GM23338 (cell line): ENCODE measurements at places on chromosomes 5 and 9. TPM values are rescaled to one million over a fixed set of nuclear protein-coding genes. Genes with fewer than 3 reads are reported as not detected.

Gene SLC23A1
- not detected in 2 replicates for total RNA-seq

Gene SLC2A6
- total RNA-seq, result 30.9 and 39.3 TPM in 2 replicates

Gene RNF208
- total RNA-seq, result 1.4 and 1.9 TPM in 2 replicates

Gene IL9
- not detected in 2 replicates for total RNA-seq

Gene PTGDS
- total RNA-seq, result 1.9 TPM in 1 of 2 replicates, not detected in the other

Gene FAM78A
- 2.1 and 2.2 TPM in 2 replicates for total RNA-seq

Gene CTXN3
- total RNA-seq, result not detected in 2 replicates

Gene FGFR4
- 145 and 150 TPM in 2 replicates for total RNA-seq

Gene PCDHGB2
- total RNA-seq, result 5.0 and 5.8 TPM in 2 replicates

Gene GADD45G
- total RNA-seq, result 12.7 and 15.8 TPM in 2 replicates
